Upper lobe of right lung (tissue), 1 donor: ENCODE measurements at places on chromosomes 12 and 14. TPM values are rescaled to one million over a fixed set of nuclear protein-coding genes. Genes with fewer than 3 reads are reported as not detected.

DNA sequence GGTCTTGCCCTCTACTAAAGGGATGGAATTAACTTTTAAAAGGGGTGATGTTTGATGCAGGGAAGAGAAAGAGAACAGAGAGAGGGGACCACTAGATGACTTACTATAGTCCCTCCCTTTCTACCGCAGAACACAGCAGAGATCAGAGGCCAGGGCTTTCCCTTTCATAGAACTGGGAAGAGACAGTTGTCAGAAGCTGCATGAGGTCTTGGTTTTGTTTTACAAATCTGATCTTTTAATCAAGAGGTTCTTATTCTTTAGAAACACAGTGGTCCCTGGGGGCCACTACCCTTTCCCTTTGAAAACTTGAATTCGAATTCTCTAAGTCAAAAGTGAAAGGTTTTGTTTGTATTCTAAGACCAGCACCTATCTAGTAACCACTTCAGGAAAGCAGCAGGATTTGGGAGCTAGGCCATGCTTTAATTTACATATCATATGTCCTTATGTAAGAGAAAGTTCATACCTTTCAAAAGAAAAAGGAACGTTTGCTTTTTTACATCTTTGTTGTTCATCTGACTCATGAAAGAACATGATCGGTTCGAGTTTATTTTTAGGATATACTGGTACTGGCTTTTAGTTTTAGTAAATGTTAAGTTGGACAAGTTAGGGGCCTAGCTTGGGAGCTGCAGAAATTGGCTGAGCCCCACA, 6.3 kb downstream of the FBXL14 start:
- no peak for DNase-seq

DNA sequence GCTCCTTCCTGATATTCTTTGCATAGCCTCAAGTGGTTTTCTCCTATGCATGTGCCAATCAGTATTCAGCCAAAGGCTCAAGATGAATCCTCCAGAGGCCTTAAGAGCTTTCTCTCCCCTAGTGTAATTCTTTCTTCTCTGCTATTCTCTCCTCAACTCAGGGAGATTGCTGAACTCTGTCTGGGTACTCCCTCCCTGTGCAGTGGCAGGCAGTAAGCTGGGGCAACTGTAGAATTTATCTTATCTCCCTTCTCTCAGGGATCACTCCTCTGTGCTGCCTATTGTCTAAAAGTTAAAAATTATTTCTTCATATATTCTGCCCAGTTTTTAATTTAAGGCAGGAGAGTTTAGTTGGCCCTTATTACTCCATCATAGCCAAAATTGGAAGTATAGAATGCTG, 28.5 kb upstream of the RTRAF start:
- DNase-seq = no peak

GRCh38 chr14:22276913-22277816, 311.9 kb downstream of the DAD1 start:
- no peak for DNase-seq

GRCh38 chr12:95970905-95971304, 25.2 kb downstream of the HAL start:
- DNase-seq = no peak

- no peak for DNase-seq
Measured at GRCh38 chr14:75804570-75805275, 143.7 kb downstream of the TTLL5 start.

DNA sequence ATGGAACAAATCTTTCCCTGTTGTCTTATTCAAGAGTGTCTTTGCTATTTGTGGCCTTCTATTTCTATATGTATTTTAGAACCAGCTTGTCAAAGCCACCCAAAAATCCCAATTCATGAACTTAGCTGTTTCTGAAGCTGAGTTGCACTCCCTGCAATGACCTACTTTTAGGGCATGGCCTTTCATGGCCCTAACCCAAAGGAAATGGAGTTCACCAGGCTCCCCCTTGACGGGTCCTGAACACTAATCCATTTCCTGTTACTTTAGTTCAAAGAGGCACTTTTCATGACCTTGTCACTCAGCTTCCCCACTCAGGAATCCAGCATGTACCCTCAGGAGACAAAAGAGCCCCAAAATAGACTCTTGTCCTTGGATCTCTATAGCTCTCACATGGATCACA, 7.6 kb downstream of the TMED8 start:
- DNase-seq = no peak

DNA sequence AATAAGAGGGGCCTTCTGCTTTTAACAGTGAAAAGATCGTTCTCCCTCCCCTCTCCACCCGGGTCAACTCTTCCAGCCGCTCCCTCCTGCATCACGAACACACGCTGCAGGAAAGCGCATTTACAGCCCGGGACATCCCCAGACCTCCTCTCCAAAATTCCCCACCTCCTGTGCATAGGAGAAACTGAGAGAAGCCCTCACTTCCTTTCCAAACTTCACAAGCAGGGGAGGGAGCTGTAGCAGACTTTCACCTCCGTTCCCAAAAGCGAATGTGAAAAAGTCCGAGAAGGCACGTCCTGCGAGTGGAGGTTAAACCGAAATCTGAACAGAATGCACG, 513 bp downstream of the BCAT1 start:
- no peak for DNase-seq

DNA sequence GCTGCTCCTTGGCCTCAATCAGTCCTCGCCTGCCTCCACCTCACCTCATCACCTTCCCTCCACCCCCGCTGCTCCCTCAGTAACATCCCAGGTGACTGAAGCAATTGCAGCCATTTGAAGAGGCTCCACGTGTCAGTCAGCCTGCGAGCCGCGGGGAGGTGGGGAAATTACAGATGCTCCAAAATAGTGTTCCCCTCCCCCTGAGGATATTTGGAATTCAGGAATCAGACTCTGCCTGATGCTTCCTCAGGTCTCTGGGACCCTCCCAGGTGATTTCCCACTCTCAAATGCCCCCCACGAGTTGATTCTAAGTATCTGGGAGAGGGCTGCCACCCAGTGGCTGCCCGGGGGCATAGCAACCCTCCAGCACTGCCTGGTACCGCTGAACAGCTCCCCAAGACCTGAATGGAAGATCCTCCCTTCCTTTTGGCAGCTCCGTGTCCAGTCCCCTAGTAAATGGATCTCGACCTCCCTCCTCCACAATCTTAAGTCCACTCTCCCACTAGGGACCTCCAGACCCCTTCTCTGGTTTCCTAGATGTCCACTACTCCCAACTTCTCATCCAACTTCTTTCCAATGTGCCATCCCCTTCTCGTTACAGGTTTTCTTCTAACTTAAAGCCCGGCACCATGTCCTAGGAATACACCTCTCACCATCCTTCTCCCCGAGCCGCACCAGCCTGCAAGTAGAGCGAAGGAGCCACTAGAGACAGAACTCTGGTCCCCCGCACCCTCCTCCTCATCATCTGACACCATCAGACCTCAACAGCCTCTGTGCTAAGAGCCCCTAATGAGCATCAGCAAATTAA, 1.4 kb upstream of the ASIC1 start:
- no peak for DNase-seq

GRCh38 chr12:12660201-12660600, 35.8 kb downstream of the GPR19 start:
- DNase-seq = no peak

DNA sequence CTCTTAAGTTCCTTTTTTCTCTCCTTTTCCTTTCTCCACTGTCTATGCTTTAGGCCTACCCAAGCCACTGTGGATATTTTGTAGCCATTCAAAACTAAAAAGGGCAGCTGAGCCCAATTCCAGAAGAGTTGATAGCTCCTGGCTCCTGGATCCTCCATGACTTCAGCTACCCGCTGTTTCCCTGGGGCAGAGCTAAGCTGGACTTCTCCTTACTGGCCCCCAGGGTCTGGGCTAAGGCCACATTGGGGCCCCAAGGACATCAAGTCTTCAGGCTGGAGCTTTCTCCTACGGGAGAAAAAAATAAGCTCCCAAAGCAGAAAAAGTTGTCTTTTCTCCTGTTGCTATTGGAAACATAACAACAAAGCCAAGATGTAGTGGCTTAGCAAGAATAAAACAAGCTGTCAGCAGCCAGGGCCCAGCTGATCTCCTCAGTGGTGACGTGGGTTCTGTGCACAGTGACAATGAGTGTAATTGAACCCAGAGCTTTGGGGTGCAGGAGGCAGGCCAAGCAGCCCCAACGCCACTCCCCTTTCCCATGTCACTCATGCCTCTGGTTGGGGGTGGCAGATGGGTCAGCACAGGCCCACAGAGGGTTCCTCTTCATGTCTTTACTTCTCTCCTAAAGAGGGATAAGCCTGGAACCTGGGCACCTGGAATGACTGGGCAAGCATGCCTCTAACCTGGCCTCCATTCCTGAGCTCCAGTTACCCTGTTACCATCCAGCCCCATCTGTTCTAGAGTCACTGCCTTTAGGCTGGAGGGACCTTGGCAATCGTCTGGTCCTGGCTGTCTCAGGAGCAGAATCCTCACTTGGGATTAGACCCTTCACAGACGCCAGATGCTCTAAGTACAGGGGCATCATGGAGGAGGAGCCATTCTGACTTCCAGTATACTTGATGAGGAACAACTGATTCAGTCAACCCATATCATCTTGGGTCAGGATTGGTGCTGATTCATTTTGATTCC, 171.2 kb downstream of the ZFP36L1 start:
- peak; percentile 39 for DNase-seq

IFNG-AS1 gene
- total RNA-seq = not detected

SMAGP gene
- 34.2 TPM for total RNA-seq

PCED1B gene
- total RNA-seq = 7.6 TPM

CCDC85C gene
- total RNA-seq = 22.6 TPM
